ENCODE measurements at places on chromosomes 13 and 19.

DNA sequence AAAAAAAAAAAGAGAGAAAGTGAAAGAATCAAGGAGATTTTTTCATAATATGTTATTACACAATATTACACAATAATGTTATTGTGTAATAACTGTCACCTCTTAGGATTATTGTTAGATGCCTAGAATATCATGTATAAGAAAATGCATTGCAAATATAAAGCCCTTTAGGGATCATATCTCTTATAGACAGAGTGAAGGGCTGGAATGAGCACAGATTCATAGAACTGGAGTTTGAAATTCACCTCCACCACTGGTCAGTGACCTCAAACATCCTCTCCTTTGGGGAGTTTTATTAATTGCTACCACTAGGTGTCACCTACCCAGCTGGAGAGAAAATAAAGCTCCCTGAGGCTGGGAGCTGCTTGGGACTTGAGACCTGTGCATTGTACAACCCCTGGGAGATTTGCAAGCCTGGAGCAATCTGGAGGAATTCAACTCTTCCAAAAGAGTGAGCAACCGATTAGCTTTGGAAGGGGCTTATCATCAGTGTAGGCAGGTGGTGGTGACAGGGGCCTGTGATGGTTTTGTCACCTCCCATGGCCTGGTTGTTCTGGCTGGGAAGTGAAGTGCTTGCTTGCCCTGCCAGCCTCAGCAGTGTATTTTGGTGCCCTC is 30.3 kb upstream of the FRY start:
- peak; percentile 86 for ATAC-seq

DNA sequence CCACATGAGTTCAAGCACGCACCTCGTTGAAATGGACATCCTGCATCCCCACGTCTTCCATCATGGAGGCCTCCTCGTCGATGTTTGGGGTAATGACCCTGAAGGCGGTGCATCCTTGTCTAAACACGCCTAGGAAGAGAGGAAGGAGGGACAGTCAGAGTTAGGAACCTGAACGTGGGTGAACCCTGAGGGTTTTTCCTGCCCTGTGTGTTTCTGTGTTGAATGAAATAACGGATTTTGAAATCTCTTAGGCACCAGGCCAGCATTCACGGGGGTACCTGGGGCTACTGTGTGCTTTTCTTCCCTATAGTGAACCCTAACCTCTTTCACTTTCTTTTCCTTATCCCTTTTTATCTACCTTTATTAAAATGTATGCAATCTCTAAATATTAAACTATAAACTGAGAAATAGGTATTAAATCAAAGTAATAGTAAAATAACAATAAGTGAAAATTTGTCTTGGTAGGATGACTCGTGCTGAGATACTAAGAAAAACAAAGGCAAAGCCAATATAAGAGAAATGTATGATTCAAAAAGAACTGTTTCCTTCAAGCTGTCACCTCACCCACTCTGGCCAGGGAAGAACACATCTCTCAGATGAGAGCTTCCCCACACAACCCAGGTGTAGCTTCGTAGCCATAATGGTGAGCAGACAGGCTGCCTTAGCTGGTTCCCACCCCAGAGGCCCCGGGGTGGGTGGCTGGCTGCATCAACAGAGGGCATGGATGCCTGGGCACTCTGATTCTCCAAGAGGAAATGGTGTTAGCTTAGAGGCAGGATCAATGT is 72.1 kb upstream of the SLC15A1 start:
- no peak for ATAC-seq

DNA sequence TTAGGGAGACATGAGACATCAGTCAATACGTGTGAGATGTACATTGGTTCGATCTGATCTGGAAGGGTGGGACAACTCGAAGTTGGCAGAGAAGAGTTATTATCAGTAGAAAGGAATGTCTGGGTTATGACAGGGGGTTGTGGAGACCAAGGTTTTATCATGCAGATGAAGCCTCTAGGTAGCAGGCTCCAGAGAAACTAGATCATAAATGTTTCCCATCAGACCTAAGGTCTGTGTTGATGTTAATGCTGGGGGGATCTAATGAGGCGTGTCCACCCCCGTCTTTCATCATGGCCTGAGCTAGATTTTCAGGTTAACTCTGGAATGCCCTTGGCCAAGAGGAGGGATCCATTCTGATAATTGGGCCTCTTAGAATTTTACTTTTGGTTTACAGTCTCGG is 187.0 kb upstream of the KL start:
- no peak for ATAC-seq

DNA sequence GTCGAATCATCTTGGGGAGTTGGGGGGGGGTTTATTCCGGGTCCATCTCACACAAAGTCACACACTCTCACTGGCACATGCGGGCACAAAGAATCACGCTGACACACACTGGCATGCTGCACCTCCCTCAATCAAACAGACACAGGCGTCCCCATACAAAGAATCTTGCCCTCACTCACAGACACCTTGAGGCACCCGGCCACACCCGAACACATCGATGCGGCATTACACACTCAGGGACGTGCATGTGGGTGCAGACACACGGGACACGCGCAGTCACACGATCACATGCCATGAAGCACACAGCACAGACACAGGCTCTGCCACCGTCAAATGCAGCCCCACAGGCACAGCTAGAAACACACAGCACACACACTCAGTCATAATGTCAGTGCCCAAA is 7.8 kb downstream of the NFIX start:
- no peak for ATAC-seq

GRCh38 chr19:1847684-1848398 is 442 bp downstream of the REXO1 start:
- ATAC-seq = peak; percentile 38

DNA sequence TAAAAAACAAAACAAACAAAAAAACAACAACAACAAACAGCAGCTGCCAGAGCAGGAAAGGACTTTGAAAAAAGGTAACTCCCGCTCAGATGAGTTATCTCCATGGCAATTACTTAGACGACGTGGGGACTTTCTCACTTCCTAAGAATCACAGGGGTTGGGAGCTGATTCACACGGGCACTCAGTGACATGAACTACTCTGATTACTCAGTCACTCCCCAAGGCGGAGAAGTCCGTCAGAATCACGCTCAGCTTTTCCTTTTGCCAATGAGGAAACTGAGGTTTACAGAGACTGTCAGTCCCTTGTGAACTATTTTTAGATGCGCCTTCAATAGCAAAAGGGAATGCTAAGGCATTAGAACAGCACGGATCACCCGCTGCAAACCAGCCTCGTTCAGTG is 32.3 kb upstream of the MATK start:
- ATAC-seq = no peak

GRCh38 chr19:45906221-45906620 is 3.8 kb upstream of the MYPOP start:
- ATAC-seq = no peak

DNA sequence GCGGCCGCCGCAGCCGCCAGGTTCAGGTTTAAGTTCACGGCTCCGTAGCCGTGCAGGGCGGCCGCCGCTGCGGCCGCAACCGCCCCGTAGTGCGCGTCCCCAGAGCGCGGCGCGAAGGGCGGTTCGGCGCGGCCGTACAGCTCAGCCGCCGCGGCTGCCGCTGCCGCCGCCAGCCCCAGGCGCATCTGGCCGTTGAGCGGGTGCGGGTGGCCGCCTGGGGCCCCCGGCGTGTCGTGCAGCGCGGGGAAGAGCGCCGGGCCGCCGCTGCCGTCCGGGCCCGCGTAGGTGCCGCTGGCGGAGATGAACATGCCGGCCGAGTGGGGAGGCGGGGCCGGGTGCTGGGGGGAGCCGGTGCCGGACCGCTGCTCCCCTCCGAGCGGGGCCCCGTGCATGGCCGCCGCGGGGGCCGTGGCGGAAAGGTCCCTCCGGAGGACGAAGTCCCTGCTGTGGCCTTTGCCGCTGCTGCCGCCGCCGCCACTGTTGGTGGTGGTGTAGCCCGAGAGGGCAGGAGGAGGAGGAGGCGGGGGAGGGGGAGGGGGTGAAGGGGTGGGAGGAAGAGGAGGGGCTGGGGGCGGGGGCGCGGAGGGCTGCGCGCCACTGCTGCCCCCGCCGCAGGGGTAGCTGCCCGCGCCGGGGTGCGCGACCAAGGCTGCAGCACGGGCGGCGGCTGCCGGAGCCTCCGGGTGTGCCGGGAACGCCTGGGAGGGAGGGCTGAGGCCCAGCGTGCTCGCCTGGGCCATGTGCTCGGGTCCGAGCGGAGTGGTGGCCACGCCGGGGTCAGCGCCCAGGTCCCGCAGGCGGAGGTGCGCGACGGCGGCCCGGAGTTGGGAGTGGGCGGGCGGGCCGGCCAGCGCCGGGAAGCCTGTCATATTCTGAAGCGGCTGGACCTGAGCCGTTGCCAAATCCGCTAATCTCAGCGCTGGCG is 654 bp downstream of the ZIC5 start:
- 0 out of 3 replicates have a peak, but pooled peaks have one; percentile 10 for ATAC-seq

- ATAC-seq = no peak
Observed at GRCh38 chr19:41447732-41448332, 4.9 kb downstream of the ERICH4 start.

- no peak for ATAC-seq
Observed at GRCh38 chr13:31242916-31243315, 43.1 kb downstream of the B3GLCT start.

- no peak for ATAC-seq
Observed at GRCh38 chr13:95570016-95570415, 17.5 kb downstream of the CLDN10 start.

- no peak for ATAC-seq
Observed at GRCh38 chr13:35216131-35216530, 260.4 kb downstream of the MAB21L1 start.

DNA sequence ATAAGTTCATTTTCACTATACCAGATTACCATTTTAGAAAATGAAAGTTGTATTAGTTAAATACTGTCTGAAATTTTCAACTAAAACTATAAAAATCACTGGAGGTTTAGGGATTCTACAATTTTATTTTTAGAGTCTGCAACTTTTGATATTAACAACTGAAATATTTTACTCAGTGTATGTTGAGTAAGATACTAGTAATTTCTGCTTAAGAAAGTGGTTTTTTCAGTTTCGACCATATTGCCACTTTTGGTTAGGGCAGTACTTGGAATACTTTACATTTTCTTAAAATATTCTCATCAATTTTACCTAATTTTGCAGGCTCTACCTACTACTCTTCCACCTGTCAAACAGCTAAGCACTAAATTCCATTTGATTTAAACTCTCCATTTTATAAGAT is 59.6 kb downstream of the KCNRG start:
- no peak for ATAC-seq

DNA sequence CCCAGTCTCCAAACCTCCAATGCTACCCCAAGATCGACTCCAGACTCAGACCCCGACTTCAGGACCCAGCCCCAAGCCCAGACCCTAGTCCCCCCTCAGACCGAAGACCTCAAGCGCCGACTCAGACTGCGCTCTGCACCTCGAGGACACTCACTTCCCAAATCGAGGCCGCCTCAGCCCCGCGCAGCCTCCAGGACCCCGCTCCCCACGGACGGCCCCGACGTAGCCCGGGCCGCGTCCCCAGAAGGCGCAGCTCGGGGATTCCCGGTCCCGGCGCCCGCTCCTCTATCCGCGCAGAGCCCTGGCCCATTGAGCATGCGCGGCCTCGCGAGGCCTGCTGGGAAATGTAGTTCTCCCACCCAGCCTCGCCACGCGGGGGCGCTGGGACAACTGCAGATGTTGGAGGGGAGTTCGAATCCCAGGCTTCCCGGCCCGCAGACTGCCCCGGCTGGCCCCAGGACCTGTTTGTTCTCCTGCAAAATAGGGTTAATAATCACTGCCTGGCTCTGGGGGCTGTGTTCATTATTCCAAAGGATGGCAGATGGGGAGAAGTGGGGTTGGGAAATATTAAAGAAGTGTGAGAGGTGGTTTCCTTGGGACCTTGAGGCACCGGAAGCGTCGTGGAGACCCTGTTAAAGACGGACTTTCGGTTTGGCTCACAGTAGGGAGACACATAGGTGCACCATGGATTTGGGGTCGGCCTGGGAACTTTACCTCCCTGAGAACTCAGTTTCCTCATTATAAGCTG is at the start of gene APBA3:
TSS of gene APBA3 (minus strand) at position 311 of the 748 bp plus-strand sequence. CDS start 1,428 bp downstream, outside the sequence.
- peak; percentile 67 for ATAC-seq

DNA sequence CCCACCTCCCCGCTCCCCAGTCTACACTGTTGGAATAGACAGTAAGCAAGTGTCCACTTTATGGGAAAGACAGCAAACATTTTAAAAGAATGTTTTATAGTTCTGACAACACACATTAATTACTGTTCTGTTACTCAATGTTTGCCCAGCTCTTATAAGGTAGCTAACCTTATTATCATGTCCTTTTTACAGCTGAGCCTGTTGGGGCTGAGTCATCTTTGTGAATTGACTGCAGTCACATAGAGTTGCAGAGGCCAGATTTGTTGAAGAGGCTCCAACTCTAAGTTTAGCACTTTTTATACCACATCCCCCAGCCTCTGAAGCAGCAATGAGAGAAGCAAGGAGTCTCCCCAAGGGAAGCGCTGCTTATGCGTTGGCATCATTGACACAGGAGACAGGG is 76.2 kb downstream of the C13orf42 start:
- no peak for ATAC-seq

DNA sequence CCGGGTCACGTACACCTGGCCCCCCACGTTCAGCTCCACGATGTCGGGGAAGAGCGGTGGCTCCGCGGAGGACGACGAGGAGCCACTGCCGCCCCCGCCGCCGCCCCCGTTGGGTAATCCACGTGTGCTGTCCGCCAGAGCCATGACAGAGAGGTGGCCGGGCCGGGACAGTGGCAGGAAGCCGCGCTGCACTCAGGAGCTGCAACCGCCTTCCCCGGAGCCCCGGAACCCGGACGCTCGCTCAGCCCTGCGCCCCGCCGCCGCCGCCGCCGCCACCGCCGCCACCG is 257 bp downstream of the KCTD12 start:
- ATAC-seq = no peak

- no peak for ATAC-seq
Observed at GRCh38 chr19:50417111-50418081, 1.3 kb upstream of the SPIB start.

DNA sequence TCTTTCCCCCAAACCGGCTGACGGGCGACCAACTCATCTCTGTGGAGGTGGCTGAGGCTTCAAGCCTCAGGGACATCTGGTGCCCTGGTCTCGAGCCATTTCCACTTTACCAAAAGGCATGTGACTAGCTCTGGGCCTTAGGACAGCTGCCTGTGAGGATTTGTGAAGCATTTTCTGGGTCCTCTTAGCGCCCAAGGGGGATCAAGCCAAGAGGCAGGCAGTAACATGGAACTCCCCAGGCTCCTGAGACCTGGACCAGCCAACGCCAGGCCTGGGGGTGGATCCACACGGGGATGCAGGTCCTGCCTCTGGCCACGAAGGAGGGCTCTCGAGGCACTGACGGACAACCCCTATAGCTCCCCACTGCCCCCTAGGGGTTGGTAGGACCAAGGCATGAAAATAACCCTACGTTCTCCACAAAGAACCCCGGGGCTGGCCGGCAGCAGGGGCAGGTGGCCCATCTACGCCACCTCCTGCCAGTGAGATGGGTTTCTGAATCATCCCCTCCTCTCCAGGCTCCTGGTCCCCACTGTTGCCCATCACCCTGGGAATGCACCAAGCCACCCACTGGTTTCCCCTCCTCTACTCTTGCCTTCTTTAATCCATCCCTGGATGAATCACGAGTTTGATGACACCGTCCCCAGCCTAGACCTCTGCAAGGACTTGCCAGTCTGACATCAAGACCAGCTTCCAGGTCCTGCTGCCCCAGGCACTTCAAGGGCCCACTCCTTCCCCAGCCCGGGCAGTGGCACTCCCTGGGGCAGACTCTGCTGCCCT is 7.0 kb upstream of the MYDGF start:
- peak; percentile 41 for ATAC-seq
